Muscle of arm (tissue), 14 donors: ENCODE measurements at places on chromosomes 1 and 21.

DNA sequence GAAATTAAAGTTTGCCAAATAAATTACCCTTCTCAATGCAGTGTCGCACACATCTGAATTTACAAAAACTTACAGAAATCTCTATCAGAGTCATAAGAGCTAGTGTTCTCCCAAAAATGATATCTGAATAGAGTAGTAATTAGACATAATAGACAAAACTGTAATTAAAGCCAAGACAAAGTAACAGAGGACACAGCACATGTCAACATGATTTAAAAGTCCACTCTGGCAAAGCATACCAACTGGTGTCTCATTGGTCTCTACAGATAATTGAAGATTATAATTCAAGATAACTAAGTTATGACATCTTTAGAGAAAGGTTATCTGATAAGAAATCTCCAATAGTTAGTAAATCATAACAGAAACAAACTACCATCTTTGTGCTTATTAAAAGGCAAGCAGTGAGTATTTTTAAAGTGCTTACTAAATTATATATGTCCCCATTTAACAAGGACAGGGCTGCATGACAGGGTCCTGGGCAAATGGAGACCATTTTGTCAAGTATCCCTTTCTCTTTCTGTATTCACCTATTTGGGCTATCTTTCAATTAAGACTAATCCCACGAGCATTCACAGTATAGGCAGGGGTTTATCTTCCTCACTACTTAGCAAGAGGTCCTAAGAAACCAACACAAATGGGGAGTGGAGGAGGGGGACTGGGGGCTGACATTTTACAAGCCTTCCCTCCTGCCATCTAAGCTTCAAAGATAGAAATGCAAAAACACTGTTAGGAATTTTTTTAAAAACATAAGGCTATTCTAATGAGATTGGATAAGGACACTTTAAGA is 26.0 kb downstream of the PTP4A2 start:
- no peak for DNase-seq

- DNase-seq, result peak; percentile 45
These were observed 63.6 kb downstream of the KCNT2 start for GRCh38 chr1:196544617-196545016.

DNA sequence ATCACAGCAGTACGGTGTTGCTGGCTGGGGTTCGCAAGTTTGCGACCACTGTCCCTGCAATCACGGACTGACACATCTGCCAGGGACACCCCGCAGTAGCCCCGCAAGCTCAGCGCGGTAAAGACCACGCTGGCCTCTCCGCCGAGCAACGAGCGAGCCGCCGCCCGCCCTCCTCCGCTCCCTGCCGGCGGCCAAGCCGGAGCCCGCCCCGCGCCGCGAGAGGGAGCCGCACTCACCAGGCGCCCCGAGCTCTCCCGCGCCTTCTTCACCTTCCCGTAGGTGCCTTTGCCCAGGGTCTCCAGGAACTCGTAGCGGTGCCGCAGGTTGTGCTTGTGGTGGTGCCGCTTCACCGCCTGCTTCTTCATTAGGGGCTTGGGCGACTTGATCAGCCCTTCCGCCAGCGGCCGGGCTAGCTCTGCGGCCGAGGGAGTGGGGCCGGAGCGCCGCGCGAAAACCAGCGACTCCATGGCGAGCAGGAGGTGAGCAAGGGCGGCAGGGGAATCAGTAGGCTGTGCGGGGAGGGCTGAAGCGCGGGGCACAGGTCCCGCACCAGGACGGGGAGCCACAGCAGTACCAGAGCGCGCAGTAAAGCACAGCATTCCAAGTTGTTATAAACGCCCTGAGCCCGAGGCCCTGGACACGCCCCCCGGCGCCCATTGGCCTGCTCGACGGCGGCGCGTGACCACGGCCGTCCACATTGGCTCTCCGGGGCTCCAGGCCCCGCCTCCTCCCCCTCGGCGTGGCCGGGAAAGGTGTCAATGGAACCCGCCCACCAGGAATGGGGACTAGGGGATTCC is at the start of gene NUAK2:
Gene NUAK2, minus strand, starts transcription at position 584 of the 797 bp plus-strand sequence. Its CDS starts 117 bp downstream, at position 467.
- peak; percentile 71 for DNase-seq

DNA sequence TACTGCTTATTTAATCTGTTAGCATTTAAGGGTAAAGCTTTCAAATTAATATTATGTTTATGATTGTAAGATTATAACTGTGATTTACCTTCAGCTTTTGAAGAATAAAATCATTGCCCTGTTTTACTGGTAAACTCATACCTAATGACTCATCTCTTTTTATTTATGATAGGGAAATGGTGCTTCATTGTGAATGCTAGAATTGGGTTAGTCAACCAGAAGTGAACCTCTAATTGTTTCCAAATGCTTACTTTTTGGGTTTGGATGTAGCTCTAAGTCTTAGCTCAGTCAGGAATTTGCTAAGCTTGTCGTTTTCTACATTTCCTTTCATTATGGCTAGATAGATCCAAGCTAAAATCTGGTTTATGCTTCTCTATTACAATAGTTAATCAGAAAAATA is 59.4 kb downstream of the SLC30A7 start:
- peak; percentile 48 for DNase-seq

- DNase-seq, result no peak
These were observed 754.0 kb upstream of the ADGRL4 start for GRCh38 chr1:79760531-79760930.

GRCh38 chr1:226763905-226764264 is 24.8 kb upstream of the ITPKB start:
- no peak for DNase-seq

DNA sequence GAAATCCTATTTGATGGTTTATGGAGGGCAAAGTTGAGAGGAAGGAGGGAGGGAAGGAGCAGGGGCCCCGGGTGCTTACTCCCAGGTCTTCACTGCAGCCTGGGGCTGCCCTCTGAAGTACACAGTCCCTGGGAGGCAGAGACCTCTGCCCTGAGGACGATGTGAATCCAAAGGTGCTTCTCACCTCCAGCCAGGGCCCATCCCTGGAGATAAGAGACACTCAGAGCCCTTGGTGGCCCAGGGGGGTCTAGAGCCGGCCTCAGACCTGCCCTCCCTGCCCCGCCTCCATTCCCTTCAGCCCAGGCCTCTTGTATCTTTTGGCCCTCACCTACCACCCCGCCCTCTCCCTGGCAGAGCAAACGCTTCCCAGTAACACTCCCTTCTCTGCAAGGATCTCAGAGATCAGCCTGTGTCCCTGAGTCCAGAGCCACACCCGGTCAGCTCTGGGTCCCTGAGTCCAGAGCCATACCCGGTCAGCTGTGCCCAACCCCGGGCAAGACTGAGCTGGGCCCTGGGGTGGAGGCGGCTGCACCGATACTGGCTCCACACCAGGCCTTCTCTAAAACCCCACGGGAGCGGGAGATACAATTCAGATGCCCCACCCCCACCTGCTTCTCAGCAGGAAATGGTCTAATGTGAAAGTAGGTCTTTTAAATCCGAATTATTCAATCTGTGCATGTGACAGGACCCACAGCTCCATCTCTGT is 3.6 kb upstream of the GNB1 start:
- DNase-seq, result no peak

- DNase-seq, result no peak
These were observed 184.5 kb downstream of the FASLG start for GRCh38 chr1:172843444-172843843.

- DNase-seq, result no peak
These were observed 176.5 kb downstream of the TGFB2 start for GRCh38 chr1:218521414-218522169.

DNA sequence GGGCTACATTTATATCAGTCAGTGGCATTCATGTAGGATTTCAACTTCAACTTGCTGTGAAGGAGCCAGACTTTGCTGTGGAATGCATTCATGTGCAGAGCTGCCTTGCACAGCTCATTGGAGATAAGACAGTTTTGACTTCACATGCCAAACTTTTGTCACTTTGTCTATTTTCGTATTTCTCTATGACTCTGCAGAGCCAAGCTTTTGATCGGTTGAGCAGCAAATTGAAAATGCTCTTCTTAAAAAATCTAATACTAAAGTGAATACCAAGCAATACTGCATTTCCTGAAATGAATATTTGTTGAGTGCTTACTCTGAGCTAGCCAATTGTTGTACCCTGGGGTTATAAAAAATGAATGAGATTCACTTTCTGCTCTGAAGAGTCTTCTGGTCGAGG is 388.7 kb downstream of the ST6GALNAC3 start:
- no peak for DNase-seq

GRCh38 chr21:26815197-26815596 is 30.0 kb downstream of the ADAMTS1 start:
- no peak for DNase-seq

DNA sequence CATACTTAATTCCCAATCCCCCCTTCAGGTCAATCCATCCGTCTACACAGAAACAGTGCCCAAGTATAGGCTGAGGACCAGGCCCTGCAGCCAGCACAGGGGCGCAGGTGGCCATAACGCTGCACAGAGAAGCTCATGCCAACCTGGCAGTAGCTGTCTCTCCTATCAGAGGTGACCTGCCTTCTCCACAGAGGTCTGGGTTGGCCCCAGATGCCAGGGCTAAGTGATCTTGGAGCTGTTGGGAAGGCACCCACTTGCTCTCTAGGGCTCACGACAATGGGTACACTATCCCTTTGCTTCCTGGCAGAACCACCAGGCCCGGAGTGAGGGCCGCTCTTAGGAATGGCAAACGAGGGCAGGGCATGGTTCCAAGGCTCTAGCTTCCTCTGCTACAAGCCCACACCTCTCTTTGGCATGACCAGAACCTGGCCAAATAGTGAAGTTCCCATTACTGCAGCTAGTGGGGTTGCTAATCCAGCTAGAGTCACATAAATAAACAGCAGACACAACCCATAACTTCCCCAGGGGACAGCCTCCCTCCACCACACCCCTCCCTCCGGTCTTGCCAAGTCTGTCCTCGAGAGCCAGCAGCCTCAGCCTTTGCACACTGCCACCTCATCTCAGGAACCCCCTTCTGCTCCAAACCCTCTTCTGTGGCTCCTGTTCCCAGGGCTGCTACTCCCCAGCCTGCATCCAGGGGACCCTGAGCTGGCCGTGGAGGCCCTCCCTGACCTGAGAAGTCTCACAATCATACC is 113.0 kb downstream of the GLIS1 start:
- no peak for DNase-seq

DNA sequence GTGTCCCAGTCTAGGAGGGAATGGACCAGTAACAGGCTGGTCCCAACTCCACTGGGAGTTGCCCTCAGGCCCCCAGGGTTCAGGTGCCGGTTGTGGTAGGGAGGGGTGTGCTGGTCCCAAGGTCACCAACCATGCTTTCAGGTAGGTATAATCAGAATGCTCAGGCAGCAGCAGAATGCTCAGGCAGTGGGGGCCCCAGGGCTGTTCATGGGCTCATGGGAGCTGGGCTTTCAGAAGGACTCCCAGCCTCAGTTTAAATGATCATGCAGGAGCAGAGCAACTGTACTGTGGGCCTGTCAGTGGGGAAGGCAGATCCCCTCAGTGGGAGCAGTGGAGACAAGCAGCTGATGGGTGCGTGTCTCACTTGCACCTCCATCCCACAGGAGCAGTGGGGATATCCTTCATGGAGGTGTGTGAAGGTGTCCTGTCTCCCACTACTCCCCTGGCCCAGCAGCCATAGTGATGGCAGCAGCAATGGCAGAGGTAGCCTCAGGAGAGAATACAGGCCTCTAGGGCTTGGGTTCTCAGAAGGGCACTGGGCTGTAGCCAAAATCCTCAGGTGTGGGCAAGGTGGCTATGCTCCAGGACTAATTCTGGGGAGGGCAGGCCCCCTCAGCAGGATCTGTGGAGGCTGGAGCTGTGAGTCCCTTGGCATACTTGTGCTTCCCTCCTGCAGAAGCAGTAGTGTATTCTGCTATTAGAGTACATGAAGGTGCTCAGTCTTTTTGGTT is 917.3 kb upstream of the B3GALT2 start:
- DNase-seq, result no peak

- DNase-seq, result no peak
These were observed 9.5 kb downstream of the COL16A1 start for GRCh38 chr1:31694069-31694963.

DNA sequence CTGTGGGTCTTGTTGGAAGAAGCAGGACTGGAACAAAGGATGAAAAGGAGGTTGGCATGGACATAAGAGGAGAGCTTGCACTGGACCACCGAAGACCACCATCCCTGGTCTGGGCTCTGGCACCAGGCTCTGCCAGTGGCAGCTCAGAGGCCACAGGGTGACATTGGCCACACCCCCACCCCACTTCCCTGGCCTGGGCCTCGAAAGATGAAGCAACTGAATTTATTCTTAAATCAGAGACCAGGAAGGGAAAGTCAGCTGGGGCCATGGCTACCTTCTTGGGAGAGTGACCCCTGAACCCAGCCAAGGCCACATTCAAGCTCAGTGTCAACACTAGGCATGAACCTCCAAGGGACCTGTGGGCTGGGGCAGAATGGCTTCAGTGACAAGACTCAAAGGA is 4.0 kb downstream of the KLHDC7A start:
- no peak for DNase-seq

DNA sequence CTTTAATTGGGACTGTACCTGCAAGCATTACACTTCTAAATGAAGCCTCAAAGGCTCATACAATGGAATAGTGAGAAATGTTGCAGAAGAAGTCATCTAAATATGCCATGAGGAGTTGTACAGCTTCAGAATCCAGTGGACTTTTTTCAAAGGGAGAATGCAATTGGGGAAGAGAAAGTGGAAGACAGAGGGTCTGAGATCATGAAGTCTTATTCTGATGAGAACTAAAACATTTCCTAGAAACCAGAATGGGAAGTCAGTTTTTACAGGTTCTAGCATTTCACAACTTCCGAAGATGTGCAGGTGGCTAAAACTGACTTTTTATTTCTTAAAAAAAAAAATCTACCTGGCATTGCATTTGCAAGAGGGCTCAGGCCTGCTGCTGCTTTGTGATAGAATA is 424.4 kb upstream of the RUNX1 start:
- no peak for DNase-seq

DNA sequence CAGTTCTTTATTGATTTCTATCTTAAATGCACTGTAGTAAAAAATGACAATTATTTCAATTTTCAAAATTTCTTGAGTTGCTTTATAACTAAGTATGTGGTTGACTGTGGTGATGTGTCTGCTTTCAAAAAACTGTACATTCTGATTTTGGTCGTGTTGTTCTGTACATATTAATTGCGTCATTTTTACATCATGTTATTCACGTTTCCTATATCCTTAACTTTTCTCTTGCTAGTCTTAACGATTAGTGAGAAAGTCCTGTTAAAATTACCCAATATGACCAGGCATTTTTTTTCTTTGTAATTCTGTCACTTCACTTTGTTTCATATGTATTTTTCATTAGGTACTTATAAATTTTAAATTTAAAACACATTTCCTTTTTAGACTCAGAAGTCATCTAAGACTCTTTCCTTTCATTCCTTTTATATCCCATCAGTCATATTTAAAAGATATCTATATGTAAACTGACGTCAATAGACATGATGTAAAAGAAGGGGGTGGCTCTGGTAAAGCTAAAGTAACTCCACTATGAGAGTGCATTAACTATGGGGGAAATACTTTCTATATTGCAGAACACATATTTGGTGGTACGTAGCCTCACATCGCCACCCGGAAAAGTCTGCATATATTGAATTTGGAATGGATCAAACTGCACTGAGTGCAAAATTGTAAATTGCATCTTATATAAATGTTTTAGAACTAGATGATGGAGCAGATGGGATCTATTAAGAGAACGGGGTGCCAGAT is 1.1 kb upstream of the COA6 start:
- DNase-seq, result peak; percentile 11

DNA sequence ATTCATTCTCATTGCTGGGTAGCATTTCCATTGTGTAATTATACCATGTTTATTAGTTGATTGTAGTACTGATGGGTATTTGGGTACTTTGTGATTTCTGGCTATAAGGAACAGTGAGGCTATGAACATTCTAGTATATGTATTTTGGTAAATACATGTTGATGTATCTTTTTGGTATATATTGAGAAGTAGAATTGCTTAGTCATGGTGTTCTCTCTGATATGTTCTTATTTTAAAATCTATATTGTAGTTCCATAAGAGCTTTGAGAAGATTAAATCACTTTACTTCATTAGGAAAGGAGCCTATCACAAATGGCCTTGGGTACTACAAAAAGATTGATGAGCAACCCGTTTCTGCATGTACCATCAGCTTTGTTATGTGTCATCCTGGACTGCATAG is 13.4 kb downstream of the MIXL1 start:
- no peak for DNase-seq
